ENCODE measurements at places on chromosomes 2 and 18.

DNA sequence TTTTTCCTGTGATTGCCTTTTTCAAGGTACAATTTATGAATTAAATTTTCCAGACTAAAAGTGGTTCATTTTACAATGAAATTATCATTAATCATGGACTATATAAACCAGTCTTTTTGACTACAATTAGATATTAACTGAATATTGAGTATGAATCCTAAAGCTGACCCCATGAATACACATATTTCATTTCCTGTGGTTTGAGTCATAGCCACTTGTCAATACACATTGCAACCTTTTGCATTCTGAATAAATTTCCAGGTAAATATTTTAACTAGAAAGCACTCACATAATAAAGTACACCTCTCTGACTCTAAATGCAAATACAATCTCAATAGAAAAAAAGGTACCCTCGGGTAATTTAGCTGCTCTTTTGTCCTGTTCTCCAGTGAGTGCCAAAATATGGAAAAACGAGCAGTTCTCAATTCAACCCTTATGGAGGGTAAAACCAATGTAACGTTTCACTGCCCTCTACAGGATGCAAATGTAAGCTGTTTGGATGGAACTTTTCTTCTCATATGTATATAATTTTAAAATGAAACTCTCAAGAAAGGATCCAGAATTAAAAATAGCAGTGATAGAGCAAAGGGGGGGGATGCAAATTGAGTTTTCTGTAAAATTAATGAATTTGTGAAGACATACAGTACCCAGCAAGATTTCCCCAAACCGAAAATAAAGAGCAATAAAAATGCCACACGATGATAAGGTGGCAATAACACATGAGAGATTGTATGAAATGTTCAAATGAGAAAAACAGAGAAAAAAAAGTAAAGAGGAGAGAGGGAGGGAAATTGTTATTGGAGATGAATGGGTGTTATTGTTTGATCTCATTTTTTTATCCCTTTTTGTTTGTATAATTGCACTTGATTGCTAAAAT lies 1795.7 kb upstream of the PIK3C3 start:
- DNase-seq, result peak; percentile 88

GRCh38 chr18:36247036-36247435 lies 50.5 kb upstream of the FHOD3 start:
- DNase-seq, result no peak

DNA sequence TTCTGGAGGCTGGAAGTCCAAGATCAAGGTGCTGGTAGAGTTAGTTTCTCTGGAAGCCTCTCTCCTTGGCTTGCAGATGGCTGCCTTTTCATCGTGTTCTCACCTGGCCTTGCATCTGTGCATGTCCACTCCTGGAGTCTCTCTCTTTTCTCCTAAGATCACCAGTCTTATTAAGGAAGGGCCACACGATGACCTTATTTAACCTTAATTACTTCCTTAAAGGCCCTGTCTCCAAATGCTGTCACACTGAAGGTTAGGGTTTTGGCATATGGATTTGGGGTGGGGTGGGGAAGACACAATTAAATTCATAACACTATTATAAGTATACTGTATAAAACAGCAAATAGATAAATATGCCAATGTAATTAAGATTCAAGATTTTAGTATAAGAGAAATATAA lies 402.4 kb upstream of the HS6ST1 start:
- DNase-seq, result no peak

DNA sequence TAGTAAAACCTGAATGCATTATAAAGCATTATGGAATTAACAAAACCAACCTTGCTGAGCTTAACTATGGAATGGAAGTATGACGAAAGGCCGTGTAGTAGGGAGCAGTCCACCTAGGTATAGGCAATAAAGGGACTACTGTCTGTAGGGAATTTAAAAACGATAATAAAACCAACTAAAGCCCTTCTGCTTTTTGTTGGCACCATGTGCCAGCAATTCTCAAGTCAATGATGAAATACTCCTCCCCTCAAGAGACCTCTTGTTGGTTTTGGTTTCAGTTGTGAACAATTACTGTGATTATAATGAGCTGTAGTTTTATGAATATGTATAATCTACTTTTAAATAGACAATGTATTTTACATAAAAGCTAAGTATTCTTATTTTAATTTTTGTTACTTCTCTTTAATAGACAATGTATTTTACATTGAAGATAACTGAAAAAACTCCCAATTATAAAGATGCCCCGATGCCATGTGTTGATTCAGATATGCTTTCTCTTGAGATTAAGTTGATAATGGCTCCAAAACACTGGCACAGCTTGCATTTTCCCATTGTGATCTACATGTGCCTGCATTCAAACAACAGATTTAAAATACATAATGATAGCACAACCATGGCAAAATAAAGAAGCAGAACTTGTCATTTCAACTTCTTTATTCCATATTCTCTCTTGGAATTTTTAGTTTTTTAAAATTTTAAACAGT lies 55.5 kb upstream of the ZDBF2 start:
- DNase-seq, result peak; percentile 7

- no peak for DNase-seq
Observed at GRCh38 chr18:9712130-9712577, 4.1 kb downstream of the RAB31 start.

GRCh38 chr2:134351899-134352298 lies 98.0 kb downstream of the MGAT5 start:
- DNase-seq, result no peak

GRCh38 chr18:21472741-21473140 lies 127.8 kb downstream of the ESCO1 start:
- no peak for DNase-seq

DNA sequence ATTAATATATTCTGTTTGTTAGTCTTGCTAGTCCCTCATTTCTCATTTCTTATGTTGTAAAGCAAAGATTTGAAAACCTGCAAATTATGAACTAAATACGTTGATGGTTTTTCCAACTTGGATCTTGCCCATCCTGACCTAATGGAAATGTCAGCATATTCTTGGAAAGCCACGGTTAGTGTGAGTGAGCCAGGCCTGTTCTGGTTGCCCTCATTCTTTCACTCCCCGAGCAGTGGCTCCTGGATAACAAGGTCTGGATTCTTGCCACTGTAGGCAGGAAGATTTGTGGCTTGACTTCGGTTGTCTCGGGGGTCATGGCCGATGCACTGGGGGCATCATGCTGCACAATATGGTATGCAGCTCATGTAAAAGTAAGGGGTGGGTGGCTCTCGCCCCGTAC lies 359.1 kb downstream of the MEIS1 start:
- DNase-seq, result no peak

GRCh38 chr18:49309676-49310075 lies 150.8 kb downstream of the DYM start:
- no peak for DNase-seq

GRCh38 chr2:172613040-172613439 lies 57.1 kb downstream of the PDK1 start:
- no peak for DNase-seq

- no peak for DNase-seq
Observed at GRCh38 chr2:95303191-95303919, 6.2 kb downstream of the KCNIP3 start.

DNA sequence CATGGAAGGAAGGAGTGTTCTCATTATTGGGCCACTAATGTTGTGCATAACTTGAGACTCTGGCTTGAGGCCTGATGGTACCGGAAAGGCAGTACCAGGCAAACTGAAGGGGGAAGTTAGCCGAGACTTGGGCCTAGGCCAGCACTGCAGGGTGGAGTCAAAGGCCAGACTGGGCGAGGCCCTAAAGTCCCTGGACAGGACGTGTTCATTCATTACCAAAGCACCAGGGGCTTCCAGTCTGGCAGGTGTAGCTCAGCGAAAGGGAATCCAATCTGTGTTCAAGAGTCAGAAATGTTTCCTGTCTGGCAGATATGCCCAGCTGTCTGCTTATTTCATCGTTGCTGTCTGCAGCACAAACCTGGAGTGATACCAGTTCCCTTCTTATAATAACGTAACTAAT lies 4.7 kb upstream of the ITSN2 start:
- DNase-seq, result peak; percentile 71

GRCh38 chr18:58649966-58650816 lies 21.1 kb upstream of the MALT1 start:
- no peak for DNase-seq

DNA sequence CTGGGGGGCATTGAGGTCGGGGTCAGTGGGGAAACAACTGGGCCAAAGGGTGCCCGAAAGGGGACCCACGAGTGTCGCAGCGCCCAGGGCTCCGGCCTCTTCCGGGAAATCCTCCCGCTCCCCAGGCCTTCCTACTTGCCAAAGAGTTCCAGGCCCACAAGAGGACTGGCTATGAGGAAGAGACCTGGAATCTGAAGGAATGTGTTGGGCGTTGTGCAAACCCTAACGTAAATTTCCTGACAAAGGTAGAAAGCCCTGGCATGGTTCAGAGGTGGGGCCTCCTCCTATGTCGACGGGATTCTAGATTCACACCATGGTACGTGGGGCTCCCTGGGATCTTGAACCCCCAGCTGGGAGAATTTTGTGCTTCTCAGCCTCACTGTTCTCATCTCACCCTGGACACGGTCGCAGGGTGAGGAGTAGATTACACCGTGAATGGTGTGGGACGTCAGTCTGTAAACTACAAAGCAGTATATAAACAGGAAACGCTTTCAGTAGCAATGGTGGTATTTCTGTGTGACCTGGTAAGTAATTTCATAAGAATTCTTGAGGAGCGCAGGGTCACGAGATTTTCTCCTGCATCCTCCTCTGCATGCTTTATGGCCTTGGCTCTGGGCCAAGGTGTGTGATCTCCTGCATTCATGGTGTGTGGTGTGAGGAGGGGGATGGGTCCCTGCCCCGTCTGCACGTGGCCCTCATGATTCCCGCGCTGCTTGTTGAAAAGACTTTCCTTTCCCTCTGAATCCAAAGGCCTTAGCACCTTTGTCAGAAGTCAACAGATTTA lies 868 bp downstream of the HSBP1L1 start:
- peak; percentile 29 for DNase-seq

DNA sequence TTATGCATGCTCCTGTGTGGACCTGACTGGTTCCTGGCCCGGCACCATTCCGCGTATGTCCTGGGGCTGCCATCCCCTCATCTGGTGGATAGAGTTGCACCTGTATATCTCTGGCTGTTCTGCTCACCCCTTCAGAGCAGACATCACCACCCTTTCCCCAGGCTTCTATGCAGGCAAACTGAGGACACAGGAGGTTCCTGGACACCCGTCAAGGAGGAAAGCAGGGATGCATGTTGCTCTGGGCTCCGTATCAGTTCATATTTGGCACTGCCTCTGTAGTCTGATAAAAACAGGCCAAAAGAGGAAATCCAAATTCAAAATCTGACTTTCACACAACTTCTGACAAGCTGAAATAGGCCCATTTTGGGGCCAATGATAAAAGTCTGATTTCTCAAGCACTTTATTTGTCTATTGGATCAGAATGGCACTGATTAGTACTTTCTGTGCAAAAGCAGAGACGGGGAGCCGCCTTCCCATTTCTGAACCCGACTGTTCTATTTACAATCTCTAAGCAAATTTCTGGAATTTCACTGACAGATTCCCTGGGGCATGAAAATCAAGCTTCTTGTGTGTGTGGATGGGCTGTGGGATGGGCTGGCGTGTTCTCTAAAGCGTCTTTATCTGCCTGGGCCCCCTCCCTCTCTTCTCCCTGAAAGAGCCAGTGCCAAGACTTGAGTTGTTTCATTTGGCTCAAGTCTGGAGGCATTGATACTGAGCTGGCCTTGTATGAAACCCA lies 96.9 kb downstream of the SETBP1 start:
- no peak for DNase-seq

DNA sequence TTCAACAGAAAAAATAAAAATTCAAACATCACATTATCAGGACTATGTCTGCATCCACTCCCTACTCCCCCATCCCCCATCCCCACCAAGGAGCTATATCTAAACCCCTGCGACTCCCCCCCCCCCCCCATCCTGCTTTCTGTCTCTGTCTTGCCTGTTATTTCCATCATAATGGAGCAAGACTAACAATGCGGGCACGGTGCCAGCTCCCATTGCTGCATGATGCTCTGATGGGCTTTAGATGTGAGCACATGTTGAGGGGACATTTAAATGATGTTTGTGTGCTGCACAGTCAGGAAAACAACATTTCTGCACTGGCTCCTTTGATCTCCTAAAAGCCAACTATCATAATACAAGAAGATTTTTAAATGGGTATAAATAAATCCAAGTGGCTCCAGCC lies 644.2 kb upstream of the SETBP1 start:
- no peak for DNase-seq

DNA sequence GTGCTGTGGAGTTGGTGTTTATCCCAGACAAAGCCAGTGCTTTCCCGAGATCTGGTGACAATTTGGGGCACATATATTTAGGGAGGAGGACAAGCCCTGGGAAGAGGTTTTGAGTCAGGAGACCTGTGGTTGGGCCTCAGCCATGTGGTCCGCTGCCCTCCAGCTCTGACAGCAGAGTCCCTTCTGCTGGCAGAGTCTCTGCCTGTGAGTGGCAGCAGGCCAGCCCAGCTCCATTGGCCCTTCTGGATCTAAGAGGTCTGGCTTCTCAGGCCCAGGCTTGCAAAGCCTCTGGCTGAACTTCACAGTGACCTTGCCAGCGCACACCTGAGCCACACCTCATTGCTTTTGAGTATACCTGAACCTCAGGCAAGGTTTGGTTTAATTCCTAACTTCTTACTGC lies 115.3 kb downstream of the BCL2L11 start:
- no peak for DNase-seq

GRCh38 chr2:55581435-55581834 lies 36.0 kb downstream of the PPP4R3B start:
- DNase-seq, result no peak

- DNase-seq, result no peak
Observed at GRCh38 chr2:226797989-226798421, 1.6 kb downstream of the IRS1 start.

DNA sequence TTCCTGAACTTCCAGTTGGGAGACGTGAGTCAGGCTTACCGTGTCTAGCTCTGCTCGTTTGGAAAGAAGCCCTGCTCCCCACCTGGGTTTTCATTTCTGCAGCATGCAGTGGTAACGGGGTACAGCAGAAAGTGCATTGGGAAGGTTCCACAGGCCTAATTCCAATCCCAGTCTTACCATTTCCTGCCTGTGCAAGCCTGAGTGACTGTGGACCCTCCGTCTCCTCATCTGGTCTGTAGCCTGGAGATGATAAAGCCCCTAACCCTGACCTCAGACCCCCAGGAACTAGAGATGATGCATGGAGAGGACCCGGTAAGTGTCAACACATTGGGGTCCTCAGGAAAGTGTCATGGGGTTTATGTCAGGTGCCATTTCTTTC lies 5.8 kb upstream of the PSD4 start:
- no peak for DNase-seq

GRCh38 chr2:60354713-60355112 lies 198.7 kb downstream of the BCL11A start:
- DNase-seq, result no peak

- DNase-seq, result no peak
Observed at GRCh38 chr2:132419235-132419634, 2.6 kb downstream of the GPR39 start.

GRCh38 chr2:152223977-152224376 lies 48.4 kb upstream of the STAM2 start:
- DNase-seq, result no peak

GRCh38 chr2:206415618-206416243 lies 27.6 kb upstream of the ADAM23 start:
- no peak for DNase-seq

GRCh38 chr2:108396845-108397244 lies 19.1 kb downstream of the SULT1C4 start:
- DNase-seq, result no peak
